Stomach (tissue), 19 donors: ENCODE measurements at places on chromosomes 12 and 14.
A peak's percentile ranks its signal among the peaks of the same experiment; 100 is the strongest.

DNA sequence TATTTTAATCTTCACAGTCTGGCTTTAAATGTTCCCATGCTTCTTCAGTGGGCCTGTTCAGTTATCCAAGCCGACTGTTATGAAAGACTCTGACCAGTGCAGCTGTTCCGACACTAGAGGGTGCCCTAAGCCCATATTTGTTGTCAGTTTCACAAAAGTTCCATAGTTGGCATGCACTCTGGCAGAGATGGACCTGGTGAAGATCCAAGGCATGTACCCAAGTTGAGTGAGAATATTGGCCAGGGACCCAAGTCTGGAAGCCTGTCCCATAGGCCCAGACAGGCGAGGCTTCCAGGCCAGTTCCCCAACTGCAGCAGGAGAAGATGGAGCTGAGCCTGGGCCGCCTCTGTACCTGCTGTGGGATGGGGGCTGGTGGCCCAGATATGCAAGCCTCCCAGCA is 27.4 kb upstream of the GUCY2C start:
- peak; percentile 65 for DNase-seq

DNA sequence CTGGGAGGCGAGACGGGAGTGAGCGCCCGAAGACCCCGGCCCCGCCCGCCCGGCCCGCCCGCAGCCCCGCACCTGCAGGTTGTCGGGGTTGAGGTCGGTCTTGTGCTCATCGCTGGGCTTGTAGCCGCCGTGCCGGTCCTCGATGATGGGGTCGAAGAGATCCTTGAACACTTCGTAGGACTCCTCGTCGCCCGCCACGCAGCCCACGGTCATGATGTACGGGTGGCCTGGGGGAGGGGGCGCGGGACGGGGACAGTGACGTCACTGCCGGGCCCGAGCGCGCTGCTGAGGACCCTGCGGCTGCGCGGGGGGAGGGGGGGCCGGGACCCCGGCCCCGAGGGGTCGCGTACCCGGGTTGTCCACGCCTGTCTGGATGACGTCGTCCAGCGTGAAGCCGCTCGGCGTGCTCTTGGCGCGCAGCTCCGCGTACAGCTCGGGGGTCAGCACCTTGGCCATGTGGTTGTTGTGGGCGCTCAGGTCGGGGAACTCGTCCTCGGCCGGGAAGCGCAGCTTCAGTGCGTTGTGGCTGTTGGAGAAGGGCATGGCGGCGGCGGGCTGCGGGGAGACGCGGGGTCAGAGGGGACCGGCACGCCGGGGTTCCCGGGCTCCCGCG is 573 bp downstream of the CKB start:
- no peak for DNase-seq

DNA sequence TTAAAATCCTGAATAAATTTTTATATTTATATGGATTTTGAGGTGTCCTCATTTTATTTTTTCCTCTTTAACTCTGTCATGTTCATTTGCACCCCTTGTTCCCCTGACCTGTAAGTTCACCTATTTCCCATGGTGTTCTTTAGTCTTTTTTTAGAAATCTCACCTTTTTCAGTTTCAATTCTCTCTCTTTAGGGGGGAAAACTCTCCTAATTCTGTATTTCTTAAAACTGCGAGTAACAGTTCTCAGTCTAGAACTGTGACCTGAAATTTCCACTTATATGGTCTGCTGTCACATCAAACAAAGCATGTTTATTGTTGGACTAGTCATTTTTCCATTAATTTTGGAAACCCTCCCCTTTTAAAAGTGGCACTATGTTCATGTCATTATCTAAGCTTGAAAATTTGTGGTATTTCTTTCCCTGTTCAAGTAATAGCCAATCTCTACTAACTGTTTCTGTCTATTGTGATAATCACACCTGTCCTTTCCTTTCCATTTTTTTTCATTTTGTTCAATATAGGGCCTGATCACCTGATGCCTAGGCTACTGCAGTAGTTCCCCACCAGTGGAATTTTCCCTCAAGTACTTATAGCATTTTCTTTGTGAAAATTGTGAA is 14.0 kb upstream of the FBXO33 start:
- no peak for DNase-seq

DNA sequence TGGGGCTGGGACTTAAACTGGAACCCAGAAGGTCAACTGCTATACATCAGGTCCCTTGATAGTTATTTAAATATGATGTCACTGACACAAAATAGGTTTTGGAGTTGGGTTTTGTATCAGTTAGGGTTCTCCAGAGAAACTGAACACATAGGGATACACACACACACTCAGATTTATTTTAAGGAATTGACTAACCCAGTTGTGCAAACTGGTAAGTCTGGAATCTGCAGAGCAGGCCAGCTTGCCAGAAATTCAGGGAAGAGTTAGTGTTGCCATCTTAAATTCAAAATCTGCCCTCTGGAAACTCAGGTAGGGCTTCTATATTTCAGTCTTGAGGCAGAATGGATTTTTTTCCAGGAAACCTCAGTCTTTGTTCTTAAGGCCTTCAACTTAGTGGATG is 36.9 kb downstream of the MAPK1IP1L start:
- DNase-seq: no peak

- no peak for DNase-seq
Measured at GRCh38 chr14:99095369-99095768, 176.6 kb downstream of the BCL11B start.

DNA sequence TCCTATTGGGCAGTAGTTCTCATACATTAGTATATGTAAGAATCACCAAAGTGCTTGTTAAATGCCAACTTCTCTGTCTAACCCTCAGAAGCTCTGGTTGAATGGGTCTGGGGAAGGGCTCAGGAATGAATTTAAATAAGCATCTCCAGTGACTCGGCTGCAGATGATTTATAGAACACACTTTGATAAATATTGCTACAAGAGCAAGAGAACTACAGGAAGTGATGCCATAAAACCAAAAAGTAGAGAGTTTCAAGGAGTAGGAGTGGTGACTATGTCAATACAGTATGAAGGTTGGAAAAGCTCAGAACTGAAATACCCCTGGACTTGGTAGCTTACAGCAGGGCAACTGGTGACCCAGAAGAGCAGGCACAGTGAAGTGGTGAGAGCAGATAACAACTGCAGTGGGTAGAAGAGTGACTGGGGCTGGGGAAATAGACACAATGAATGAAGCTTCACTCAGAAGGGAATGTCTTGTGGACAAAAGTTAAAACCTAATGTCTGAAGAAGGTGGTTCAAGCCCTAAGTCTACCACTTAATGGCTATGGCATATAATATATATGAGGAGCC is 8.0 kb upstream of the PLEKHA5 start:
- no peak for DNase-seq

- DNase-seq: no peak
Measured at GRCh38 chr14:72500234-72500838, 393.6 kb downstream of the DPF3 start.

DNA sequence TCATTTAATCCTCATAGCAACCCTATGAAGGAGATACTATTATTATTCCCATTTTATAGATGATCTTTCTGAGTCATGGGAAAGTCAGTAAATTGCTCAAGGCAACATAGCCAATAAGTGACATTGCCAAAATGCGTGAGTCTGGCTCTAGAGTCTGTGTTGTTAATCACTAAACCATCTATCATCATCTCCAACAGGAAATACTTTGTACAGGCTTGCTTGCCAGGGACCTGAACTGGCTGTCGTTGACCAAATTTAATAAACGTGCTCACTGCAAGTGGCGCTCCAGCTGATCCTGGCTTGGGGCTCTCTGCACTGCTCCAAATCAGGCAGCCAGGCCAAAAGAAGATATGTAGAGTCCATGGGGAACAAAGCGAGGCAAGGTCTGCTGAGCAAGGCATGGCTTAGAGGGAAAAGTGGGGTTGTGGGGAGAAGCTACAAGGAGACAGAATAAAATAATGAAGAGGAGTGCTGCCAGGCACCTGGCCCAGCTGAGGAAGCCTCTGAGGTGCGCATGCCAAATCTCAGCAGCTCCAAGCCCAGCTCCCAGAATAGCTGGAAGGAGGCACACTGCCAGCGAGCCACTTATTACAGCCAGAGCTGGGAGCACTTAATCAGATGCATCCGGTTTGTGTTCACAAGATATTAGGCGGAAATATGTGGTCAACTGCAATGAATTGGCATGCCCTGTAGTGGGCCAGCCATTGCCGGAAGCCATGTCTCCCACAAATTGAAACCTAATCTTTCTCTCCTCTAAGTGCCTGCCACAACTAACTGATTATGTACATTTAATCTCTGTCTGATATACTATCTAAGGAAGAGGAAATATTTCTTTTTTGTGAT is 43.3 kb upstream of the PTPRO start:
- peak; percentile 81 for DNase-seq

GRCh38 chr12:13851828-13852227 is 129.6 kb downstream of the GRIN2B start:
- DNase-seq: no peak

GRCh38 chr12:104459368-104459909 is 2.7 kb downstream of the CHST11 start:
- no peak for DNase-seq

DNA sequence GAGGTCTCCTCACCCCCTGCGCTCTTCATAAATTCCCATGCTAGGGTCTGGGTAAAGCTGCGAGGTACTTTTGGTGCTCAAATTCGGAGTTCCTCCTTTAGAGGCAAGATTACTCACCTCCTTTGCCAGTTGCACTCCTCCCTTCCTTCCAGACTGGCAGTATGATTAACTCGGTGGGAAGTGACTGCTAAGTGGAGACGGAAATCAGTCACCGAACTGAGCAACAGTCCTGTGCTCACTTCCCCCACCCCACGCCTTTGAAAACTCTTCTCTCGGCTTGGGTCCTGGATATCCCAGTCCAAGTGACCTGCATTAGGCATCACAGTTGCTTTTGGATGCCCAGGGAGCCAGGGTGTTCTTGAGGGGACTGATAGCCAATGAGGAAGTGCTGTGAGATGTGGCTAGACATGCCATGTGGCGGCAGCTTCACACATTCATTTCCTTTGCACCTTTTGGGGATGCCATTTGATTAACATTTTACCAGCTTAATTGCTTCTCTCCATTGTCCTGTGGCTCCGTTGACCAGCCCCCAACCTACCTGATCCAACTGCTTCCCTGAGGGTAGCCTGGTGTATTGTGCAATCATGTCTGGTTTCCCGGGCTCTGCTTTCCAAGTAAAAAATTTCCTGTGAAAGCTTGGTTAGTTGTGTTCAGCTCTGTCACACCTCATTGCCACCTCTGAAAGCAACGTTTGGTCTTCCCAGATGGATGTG is 840 bp downstream of the PNP start:
- DNase-seq: peak; percentile 40

DNA sequence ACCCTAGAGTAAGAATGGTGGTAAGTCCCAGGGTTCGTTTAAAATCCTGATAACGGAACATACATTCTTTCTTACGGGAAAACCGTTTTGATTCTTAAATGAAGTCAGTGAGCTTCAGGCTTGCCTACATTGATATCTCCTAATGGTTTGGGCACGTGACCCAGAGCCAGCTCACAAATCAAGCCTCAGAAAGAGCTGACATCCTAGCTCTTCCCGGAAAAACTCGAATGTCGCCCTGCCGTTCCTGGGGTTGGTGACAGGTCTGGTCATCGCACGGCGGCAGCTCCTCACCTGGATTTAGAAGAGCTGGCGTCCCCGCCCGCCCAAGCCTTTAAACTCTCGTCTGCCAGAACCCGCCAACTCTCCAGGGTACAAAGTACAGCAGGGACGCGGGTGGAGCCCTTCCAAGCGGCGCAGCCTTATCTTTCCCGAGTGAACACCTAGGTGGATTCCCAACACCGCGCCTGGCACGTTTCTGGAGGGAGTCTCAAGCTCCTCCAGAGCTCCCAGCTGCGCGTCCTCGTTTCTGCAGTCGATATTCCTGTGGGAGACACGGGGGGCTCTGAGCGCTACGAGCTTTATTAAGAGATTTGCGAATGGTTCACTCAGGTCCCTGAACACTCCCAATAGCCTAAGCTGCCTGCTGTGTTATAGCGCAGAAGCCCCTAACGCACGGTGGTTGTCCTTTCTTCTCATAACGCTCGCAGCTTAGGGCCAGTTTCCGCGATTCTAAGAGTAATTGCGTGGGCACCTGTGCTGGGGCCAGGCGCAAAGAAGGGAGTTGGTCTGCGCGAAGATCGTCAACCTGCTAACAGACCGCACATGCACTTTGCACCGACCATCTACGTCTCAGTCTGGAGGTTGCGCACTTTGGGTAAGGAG is at the start of gene SSTR1:
SSTR1 (plus strand) TSS at position 169 of the 882 bp plus-strand sequence. CDS start 1,486 bp downstream, outside the sequence.
- peak; percentile 89 for DNase-seq

DNA sequence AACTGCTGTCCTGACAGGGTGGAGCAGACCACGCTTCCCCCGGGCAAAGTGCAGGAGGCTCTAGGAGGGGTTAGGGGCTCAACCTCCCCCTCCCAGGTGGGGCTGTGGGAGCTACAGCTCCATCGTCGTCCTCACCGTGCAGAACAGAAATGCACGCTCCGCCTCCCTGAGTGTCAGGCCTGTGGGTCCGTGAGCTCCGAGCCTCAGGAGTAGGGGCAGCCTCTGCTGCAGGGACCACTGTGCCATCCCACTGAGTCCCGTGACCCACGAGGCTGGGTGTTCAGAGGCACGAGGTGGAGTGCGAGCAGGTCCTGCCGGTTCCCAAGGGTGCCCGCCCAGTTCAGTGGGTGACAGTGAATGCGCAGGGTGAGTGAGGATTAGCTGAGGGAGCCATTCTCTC is 48.6 kb downstream of the CACNA1C start:
- DNase-seq: no peak

DNA sequence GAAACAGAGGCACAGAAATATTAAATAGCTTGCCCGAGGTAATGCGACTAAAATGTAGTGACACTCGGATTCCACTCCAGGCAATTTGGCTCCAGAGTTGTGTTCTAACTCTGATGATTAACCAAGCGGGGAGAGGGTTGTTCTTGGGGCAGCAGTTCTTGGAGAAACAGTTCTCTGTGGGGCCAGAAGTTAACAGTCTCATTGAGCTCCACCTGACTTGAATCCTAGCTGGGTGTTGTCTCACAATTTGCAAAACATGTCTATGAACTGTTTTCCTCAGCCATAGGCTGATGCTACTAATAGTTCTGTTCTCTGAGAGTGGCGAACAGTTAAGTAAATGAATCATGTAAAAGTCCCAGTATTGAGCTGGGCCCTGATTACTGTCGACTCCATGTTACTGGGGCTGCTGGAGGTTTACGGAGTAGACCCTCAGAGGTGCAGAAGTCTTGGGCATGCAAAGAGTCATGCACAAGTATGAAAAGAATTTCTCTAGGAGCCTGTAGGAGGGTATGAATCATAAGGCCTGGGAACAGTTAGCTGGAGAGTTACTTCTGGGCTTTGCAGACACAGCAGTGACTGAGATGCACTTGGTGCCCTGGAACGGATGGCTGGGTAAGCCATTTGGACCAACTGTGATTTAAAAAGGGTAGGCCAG is 15.4 kb upstream of the NIN start:
- DNase-seq: no peak

GRCh38 chr14:70776197-70776596 is 33.1 kb downstream of the MAP3K9 start:
- no peak for DNase-seq

- DNase-seq: no peak
Measured at GRCh38 chr12:121942145-121942718, 23.8 kb downstream of the CFAP251 start.

- DNase-seq: no peak
Measured at GRCh38 chr12:66697404-66697803, 18.5 kb upstream of the GRIP1 start.

GRCh38 chr12:38161123-38162000 is 155.2 kb upstream of the ALG10B start:
- DNase-seq: no peak
